ENCODE measurements at places on chromosomes 12 and 14.

DNA sequence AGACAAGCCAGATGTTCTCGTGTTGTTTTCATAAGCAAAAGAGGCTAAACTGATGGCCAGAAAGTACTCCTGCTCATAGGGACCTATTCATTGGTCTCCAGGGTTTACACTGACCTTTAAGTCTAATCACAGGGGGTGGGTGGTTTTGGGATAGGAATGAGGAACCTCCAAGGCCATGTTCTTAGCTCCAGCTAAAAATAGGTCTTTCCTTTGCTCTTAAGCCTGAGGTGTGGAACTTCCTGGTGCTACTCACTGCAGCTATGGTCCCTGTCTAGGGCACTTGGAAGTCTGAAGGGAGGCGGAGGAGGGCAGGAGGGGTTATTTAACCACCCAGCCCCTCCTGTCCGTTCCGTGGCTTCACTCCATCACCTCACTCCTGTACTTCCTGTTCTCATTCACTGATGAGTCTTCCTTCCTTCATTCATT, 18.6 kb downstream of the GPRC5A start:
- DNase-seq = no peak

DNA sequence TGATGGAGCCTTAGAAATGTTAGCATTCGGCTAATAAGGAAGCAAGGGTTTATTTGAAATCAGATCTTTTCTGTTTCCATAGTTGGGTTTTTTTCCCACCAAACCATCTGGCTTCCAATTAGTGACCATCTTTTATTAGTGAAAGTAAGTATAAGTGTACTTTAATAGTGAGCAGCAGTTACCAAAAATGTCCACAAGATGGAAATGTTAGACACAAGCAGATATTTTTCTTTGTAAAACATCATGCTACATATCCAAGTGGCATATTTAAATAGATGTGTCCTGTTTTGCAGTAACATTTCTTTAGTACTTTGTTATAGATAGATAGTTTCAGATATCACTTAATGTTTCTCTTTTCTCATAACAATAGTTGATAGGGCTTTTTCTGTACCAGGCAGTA, 28.8 kb downstream of the YEATS4 start:
- DNase-seq = no peak

DNA sequence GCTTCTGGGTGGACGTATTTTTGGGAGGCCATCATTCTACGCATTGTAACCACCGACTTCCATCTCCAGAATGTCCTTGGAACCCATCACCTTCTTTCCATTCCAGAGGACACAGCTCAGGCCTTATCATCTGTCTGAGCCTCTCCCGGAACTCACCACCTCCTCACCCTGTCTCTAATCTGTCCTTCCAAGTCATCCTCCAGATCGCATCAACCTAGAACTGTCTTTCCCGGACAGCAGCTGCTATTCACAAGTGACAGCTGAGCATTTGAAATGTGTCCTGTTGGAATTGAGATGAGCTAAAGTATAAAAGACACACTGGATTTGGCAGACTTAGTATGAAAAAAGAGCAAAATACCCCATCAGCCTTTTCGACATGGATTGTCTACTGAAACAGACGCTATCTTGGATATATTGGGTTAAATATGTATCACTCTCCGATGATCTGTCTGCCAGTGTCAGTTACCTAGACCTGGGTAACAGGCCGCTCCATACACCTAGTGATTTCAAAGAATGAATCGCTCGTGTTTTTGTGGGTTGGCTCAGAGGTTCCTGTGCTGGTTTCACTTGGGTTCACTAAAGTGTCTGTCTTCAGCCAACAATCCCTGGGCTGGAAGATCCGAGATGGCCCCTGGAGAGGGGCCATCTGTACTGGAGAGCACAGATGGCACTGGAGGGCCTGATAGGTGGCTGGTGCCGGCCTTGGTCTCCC, 104.4 kb upstream of the RFLNA start:
- DNase-seq = no peak

DNA sequence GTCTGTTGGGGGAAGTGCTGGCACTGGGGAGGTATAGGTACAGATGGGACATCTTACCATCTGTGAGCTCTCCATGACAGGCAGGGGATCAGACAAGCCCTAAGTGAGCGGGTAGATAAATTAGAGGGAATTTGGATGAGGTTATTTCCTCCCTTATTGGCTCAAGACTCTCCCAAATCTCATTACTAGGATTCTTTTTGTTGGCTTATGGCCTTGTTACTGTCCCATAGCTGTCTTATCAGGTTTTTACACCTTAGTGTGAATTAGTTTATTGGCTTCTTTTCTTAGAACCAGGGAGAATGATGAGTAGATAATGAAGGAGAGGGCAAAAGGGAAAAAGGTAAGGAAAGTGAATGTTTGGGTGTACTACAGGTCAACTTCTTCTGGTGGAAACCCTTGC, 191.1 kb upstream of the PRICKLE1 start:
- DNase-seq = no peak

- DNase-seq = no peak
Measured at GRCh38 chr12:77724367-77724957, 106.2 kb upstream of the NAV3 start.

- no peak for DNase-seq
Measured at GRCh38 chr12:111135293-111135832, 215.0 kb upstream of the MYL2 start.

GRCh38 chr12:48817873-48818830, at the start of gene CACNB3:
TSS of gene CACNB3 (plus strand) at chr12:48818496. CDS start at chr12:48818930, 434 bp downstream.
- peak; percentile 66 for DNase-seq

GRCh38 chr14:26463136-26463535, 134.7 kb downstream of the NOVA1 start:
- DNase-seq = no peak

DNA sequence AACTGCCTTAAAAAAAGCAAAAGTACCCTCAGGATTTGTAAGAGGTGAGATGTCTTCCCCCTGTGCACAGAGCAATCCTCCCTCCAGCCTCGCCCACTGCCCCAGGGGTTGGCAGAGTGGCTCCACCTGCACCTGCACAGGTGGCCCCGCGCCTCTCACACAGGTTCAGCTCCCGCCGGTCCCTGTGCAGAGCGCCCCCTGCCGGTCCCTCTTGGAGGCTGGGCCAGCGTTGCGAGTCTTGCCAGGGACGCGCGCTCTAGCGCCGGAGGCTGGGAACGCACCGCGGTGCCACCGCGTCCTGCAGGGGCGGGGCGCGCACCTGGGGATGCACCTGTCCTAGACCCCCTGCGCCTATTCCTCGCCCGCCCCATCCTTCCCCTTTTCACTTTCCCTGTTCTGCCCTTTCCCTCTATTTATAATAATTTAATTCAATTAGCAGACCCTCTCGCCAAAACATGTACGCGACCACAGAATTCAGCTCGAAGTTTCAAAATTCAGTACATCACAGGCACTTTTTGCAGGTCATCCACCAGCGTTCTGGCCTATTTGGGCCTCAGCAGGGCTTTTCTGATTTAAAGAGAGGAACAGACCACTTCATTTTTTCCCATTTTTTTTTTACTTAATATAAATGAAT, 618.6 kb downstream of the AACS start:
- DNase-seq = no peak

DNA sequence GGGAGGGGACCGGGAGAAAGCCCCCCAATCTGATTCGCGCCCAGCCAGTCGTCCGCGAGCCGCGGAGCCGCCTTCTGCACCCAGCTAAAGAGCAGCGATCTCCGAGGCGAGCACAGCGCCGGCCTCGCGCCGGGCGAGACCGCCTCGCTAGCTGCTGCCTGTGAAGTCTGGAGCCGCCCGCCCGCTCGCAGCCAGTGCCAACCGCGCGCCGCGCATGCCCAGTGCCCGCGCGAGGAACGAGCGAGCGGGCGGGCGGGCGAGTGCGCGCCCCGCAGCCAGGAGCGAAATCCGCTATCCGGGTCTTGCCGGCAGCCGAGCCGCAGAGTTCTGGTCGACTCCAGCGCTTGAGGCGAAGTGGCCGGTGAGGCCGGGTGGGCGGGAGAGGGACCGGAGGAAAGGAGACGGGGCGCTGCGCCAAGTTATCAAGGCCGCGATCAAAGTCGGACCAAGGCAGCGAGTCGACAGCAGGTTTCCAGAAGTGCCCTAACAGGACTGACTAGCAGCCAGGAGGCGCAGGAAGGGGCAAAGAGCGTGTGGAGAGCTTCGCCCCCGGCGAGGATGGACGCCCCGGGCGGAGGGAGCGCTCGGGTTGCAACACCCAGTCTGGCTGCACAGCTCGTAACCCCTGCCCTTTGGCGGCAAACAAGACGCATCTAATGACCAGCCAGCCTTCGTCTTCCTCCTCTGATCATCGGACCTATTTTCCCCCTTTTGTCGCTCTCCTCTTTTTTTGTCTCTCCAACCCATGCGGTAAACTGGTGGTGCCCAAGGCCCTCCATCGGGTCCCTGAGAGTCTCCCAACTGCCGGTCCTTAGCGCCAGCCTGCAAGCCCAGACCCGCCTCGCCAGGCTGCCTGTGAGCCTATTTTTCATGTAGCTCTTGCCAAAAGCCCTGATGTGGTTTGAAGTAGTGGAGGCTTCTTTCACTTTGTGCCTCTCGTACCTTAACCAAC, at the start of gene EPS8:
Gene EPS8 (minus strand): TSS at position 169 of the 952 bp plus-strand sequence. CDS start 106,437 bp downstream, outside the sequence.
- peak; percentile 76 for DNase-seq

GRCh38 chr12:12397184-12397583, 40.3 kb downstream of the BORCS5 start:
- no peak for DNase-seq

- no peak for DNase-seq
Measured at GRCh38 chr12:117760990-117761389, 207.8 kb downstream of the KSR2 start.

- no peak for DNase-seq
Measured at GRCh38 chr12:785706-786105, 33.3 kb downstream of the WNK1 start.

DNA sequence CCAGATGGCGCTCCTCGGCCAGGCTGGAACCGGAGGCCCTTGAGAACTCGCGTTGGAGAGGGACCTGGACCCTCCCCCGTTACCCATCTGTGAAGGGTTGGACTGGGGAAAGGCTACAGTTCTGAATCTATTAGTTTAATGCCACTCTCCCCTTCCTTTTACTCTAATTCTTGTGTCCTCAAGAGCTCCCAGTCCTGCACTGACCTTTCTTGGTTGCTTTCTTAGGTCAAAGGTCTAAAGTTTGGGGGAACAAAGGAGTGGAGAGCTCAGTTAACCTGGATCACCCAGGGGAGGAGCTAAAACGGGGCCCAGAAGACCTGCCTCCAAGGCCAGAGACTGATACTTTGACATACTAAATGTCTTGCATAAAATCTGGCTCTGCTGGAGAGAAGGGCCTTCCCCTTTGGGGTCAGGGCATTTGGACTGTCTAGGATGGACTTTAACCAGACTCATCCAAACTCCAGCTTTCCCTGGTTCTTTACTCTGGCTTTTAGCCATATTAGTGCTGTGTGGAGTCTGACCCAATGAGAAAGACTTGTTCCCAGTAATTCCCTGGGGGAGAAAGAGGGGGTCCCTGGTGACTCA, 923 bp upstream of the MLF2 start:
- no peak for DNase-seq

DNA sequence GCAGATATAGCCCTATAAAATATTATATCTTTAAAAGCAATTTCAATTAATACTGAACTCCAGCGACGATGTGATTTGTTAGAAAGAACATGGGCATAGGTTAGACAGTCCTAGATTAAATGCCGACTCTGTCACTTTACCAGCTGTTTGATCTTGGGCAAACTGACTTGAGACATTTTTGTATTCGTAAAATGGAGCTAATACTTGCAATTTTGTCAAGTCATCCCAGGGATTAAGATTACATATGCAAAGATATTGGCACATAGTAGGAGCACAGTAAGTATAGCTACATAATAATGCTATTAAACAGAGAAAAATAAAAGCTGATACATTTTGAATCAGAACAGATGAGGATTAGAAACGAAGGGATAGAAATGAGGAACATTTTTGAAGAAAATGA, 9.0 kb downstream of the INSM2 start:
- DNase-seq = no peak

DNA sequence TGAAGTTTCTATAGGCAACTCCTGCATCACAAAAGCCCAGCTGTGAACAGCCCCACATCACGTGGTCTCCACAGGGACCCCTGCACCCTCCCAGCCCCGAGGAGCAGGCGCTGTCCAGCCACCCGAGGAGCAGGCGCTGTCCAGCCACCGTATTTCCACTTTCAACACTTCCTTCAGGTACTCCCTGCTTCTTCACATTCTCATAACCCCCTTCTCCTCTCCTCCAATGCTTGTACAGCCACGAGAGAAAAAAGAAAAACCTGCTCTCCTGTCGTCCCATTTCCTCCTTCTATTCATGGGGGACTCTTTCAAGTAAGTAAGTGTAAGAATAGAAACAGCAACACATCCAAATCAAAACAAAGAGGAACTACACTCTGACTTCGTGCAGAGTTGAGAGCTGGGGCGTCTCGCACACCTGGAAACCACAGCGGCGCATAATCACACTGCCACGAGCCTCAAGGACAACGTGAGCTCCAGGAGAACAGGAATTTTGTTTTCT, 11.9 kb downstream of the CDC42BPB start:
- DNase-seq = no peak

GRCh38 chr14:100534528-100535286, 52.5 kb downstream of the BEGAIN start:
- no peak for DNase-seq

- no peak for DNase-seq
Measured at GRCh38 chr12:22321638-22322037, 12.9 kb downstream of the ST8SIA1 start.

- no peak for DNase-seq
Measured at GRCh38 chr12:130574402-130574801, 141.7 kb downstream of the RIMBP2 start.

GRCh38 chr12:32505067-32505945, 105.9 kb downstream of the FGD4 start:
- no peak for DNase-seq

DNA sequence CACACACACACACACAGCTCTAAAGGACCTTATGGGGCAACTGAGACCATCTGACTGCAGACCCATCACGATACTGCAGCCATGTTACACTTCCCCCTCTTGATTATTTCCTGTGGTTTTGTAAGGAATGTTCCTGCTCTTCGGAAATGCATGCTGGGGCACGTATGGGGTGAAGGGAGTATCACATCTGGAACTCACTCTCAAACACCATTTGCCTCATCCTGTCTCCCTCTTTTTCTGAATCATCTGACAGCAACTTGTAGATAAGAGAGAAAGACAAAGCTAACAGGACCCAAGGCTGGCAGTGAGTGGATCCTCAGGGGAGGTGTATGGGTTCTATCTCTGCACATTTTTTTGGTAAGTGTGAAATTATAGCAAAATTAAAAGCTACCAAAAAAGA, 50.3 kb downstream of the RIMBP2 start:
- DNase-seq = no peak

- peak; percentile 30 for DNase-seq
Measured at GRCh38 chr14:75132382-75133086, 5.7 kb upstream of the NEK9 start.

DNA sequence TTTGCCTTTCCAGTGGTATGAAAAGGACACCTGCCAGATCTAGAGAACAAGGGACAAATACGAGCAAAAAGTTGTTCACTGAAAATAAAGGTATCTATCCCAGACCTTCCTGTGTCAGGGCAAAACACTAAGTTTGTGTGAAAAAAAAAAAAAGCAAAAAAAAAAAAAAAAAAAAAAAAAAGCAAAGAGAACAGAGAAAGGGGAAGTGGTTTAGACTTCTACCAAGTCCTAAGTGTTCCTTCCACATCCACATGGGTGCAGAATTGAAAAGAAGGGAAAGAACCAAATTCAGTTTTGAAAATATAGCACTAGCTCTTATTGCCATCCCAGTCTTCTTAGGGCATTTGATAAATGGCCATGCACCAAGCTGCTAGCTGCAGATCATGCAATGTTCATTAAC, 41.7 kb downstream of the ZCRB1 start:
- no peak for DNase-seq

GRCh38 chr14:22188318-22188717, 400.7 kb downstream of the DAD1 start:
- DNase-seq = no peak

- no peak for DNase-seq
Measured at GRCh38 chr12:120332523-120332922, 4.9 kb upstream of the PLA2G1B start.

GRCh38 chr14:30299915-30300314, 259.0 kb upstream of the G2E3 start:
- DNase-seq = no peak
